Vagina (tissue), 2 donors: ENCODE measurements at places on chromosomes 7 and 10. TPM values are rescaled to one million over a fixed set of nuclear protein-coding genes. Genes with fewer than 3 reads are reported as not detected.

DNA sequence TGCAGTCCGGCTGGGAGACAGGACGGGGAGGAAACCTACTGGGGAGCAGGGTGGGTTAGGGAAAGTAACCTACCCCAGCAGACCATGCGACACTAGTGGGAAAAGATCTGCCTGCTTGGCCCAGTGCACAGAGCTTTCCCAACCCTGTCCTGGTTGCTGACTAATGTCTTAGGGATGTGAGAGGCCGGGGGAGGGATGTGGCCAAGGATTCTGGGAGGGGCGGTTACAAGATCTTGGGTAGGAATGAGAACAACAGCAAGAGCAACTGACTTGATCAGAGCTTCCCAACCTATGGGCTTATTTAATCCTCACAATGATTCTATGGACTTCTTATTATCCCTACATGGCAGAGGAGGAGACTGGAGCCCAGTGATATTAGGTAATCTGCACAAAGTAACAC, 24.0 kb upstream of the EIF5AL1 start:
- peak overlapping the region; percentile 75 for H3K27ac ChIP-seq
- no peak for DNase-seq

GRCh38 chr7:2596464-2597272, 35.1 kb upstream of the TTYH3 start:
- no peak overlapping the region for H3K27ac ChIP-seq
- no peaks in the 10 kb centered on the region for H3K27me3 ChIP-seq
- no peaks in the 10 kb centered on the region for H3K4me1 ChIP-seq
- H3K4me3 ChIP-seq: no peak overlapping the region

DNA sequence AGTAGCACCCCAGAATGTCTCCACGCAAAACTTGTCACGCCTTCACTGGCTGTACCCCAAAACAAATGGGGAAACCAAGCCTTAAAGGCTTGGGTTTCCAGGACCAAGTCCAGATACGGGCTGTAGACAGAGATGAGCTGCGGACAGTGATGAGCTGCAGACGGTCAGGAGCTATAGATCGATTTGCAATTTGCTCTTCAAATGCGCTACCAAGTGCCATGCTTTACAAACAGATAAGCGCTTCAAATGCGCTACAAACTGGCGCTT, 658 bp upstream of the SGCE start:
- no peak for DNase-seq
- no peaks in the 10 kb centered on the region for H3K36me3 ChIP-seq
- H3K27ac ChIP-seq: peak overlapping the region; percentile 88
- H3K4me3 ChIP-seq: peak overlapping the region; percentile 60
- H3K27me3 ChIP-seq: no peaks in the 10 kb centered on the region

C10orf105 gene
- 0.49 TPM for total RNA-seq

CYP2E1 gene
- 2.9 TPM for total RNA-seq

- H3K27me3 ChIP-seq: no peaks in the 10 kb centered on the region
- no peak for DNase-seq
- no peak overlapping the region for H3K4me3 ChIP-seq
- H3K27ac ChIP-seq: no peak overlapping the region
Measured at GRCh38 chr10:59649606-59650346, 59.9 kb downstream of the SLC16A9 start.

- H3K4me3 ChIP-seq: no peak overlapping the region
- no peaks in the 10 kb centered on the region for H3K27me3 ChIP-seq
- peaks cover 28% of the 10 kb centered on the region for H3K4me1 ChIP-seq
- no peaks in the 10 kb centered on the region for H3K36me3 ChIP-seq
- peak overlapping the region; percentile 81 for H3K27ac ChIP-seq
Measured at GRCh38 chr10:6197321-6197720, 5.4 kb upstream of the PFKFB3 start.

DNA sequence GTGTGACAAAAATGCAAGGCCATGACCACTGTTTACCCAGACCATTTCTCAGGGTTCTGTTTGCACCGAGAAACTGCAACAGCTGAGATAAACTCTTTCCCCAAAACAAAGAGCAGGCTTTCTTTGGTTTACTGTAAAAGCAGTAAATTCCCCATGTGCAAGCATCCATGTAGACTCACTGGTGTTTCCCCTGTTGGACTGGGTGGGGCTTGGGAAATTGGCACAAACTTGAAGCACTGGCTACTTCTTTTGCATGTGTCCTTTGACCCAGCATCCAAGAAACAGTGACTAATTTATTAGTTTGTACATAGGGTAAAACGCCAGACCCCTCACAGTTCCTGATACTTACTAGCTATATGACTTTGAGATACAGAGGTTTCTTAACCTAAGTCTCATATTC, 12.3 kb downstream of the IQUB start:
- H3K36me3 ChIP-seq: no peaks in the 10 kb centered on the region
- H3K27ac ChIP-seq: no peak overlapping the region
- H3K27me3 ChIP-seq: no peaks in the 10 kb centered on the region
- H3K4me1 ChIP-seq: no peaks in the 10 kb centered on the region
- no peak overlapping the region for H3K4me3 ChIP-seq

DNA sequence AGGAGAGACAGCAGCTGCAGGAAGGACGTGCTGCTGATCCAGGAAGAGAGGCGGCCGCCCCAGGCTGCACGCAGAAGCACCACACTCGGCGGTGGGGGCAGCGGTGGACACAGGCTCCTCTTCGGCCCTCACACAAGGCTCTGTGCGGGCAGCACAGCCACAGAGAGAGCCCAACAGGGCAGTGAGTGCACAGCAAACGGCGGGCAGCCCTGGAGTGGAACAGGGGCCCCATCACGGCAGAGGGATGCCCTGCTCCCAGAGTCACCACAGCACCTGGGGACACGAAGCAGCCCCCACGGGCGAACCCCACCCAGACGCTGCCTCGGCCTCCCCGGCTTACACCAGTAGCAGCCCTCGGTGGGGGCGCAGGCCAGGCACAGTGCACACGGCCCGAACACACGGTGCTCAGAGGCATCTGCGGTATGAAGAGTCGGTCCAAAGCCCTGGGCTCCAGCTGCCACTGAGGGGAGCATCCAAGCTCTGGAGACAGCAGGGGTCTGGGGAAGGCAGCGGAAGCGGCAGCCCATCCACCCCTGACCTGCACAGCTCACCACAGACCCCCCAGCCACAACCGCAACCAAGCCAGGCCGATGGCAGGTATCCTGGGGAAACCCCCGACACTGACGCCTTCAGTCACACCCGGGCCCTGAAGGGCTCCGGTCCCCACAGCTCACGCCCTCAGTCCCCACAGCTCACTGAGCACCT, 16.8 kb downstream of the NUDT1 start:
- H3K4me3 ChIP-seq: no peak overlapping the region
- no peak overlapping the region for H3K27ac ChIP-seq
- no peak for DNase-seq
- H3K4me1 ChIP-seq: no peaks in the 10 kb centered on the region

DNA sequence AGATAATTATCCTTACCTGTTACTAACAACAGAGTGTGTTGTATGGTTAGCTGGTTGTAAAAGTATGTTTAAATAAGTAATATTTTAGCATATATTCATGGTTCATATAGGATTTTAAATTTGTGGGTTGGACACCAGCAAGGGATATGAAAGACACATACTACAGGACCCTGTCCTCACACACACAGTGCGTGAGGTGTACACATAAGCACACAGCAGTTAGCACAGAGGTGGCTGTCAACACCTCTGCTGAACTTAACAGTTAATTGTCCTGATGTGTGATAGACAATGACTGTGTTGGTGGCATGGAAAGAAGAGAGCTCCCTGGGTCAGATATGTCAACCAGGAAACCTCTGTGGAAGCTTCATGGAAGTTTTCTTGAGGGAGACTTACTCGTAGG, 23.3 kb upstream of the NUP42 start:
- H3K4me1 ChIP-seq: no peaks in the 10 kb centered on the region
- no peak overlapping the region for H3K4me3 ChIP-seq
- DNase-seq: no peak
- no peaks in the 10 kb centered on the region for H3K27me3 ChIP-seq
- H3K27ac ChIP-seq: no peak overlapping the region
- no peaks in the 10 kb centered on the region for H3K36me3 ChIP-seq

DNA sequence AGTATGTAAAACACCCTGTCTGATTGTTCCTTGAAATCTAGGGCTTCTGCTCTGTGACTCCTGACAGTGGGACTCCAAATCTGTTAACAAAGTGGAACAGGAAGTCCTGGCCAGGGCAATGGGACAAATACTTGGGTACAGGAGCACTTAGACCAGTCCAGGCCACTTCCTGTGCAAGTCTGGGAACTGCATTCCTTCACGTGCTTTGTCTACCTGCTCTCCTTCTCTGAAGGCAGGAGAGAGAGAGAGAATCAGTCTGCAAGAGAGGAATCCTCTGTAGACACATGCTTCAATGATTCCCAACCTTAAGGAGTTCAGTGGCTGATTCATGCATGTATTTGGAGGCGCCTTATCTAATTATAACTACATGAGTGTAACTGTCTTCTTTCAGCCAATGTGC, 530.2 kb downstream of the GATA3 start:
- no peak overlapping the region for H3K4me3 ChIP-seq
- no peak for DNase-seq
- no peak overlapping the region for H3K27ac ChIP-seq
- H3K4me1 ChIP-seq: no peaks in the 10 kb centered on the region
- H3K27me3 ChIP-seq: no peaks in the 10 kb centered on the region
